Activated B cell treated with CpG ODN at 0.5 μM for 24 hours (primary cell): ENCODE measurements at places on chromosomes 2 and 18. TPM values are rescaled to one million over a fixed set of nuclear protein-coding genes. Genes with fewer than 3 reads are reported as not detected.

- DNase-seq: no peak
Observed at GRCh38 chr2:75053484-75054112, 95.2 kb downstream of the POLE4 start.

DNA sequence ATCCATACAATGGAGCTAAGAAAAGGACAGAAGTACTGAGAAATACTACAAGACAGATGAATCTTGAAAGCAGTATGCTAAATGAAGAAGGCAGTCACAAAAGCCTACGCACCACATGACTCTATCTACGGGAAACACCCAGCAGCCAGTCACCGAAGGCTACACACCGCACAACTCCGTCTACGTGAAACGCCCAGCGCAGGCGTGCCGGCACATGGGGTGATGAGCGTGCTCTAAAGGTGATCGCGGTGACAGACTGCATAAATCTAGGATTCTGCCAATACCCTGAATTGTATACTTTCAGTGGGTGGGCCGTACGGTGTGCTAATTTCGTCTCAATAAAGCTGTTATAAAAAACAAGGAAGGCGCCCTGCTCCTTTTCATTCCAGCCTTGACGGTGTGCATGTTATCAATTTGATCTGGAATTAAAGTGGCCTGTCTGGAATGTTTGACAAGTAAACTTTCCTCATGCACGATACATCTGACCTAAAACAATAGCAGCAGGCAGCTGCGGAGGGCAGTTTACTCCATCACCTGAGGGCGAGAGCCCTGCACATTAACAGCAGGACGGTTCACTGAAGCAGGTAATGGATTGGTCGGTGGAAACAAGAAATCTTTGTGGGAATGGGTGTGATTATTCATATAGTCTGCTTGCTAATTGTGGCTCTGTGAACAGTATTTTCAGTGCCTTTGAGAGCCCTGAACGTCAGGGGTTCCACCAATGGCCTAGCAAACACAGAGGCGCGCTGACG lies 86.2 kb upstream of the SALL3 start:
- DNase-seq: no peak

DNA sequence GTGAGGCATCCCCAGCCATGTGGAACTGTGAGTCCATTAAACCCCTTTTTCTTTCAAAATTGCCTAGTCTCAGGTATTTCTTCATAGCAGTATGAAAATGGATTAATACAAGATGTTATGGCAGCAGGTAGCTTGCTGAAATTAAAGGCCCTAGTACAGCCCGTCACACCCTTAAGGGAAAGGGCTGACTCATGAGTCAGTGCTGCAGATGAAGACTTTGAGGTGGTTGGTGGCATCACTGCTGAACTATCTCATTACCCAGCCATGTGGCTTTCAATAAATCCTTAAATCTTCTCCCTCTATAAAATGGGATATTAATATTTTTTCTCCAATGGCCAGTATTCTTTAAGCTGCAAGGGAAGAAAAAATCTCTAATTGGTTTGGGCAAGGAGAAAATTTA lies 226.1 kb upstream of the CCDC68 start:
- no peak for DNase-seq

The HOXD12 gene
- total RNA-seq: not detected in 2 replicates

The TWIST2 gene
- not detected in 2 replicates for total RNA-seq
